ENCODE measurements at places on chromosomes 3 and 15.

DNA sequence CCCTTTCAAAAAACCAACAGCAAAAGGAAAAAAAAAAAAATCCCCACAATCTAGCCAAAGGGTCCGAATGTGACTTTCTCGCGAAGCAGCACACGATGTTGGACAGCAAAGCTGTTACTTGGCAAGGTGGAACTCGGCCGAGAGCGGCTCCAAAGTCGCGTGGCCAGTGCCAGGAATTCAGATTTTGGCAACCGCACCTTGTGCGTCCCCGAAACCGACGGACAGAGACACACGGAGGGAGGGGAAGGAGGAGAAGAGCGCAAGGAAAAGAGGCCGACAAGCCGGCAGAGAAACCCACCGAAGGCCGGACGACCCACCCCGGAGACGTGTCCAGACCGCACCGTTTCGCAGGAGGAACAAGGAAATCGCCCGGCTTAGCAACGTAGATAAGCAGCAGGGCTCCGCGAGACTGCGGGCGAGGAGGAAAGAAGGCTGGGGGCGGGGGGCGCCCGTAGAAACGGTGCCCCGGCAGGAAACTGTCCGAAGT lies 517.3 kb downstream of the MECOM start:
- peak; percentile 57 for DNase-seq

DNA sequence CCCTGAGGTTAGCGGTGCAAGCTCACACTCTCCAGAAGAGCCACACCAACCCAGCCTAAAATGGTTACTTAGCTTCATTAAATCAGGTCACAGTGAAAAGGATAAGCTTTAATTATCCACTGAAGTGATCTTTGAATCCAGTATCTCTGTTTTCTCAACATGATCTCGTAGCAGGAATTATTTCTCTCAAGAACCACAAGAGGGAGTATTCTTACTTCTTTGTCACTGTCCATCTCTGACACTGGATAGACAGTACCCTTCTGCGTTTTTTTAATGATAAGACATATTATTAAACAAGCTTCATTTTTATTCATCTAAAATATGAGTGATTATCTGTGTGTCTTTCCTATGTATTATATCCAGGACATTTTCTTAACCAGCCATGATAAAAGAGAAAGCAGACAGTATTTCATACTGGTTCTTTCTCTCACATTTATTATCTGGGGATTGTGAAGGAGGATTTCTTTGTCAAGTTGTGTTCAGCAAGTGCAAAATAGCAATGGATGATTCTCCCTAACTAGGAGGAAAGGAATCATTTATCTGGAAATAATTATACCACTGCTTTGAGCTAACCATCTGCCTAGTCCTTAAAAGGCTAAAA lies 105.4 kb upstream of the CCDC54 start:
- DNase-seq, result peak; percentile 32

DNA sequence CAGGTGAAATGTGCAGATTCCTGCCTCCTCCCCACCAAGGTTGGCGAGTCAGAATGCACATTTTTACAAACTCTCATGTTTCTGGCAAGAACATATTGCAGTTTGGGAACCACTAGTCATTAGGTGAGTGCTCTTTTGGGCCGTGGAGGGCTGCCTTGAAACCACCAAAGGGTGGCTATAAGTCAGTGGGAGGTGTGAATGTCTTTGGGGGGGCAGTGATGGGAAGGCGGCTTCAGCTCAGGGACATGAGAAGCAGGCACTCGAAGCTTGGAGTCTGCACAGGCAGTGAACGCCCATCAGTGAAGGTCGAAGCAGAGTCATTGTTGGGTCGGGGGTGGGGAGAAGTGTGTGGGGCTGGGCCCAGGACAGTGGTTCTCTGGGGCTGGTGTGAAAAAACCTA lies 1.1 kb downstream of the NOX5 start:
- no peak for DNase-seq

- DNase-seq, result no peak
These were observed 126.8 kb upstream of the ARHGEF3 start for GRCh38 chr3:56928379-56929068.

- no peak for DNase-seq
These were observed 6.4 kb upstream of the SH2D7 start for GRCh38 chr15:78085928-78086327.

GRCh38 chr15:68265674-68266073 lies 11.9 kb upstream of the FEM1B start:
- no peak for DNase-seq
